ENCODE measurements at places on chromosomes 5 and 9.
A peak's percentile ranks its signal among the peaks of the same experiment; 100 is the strongest.

- DNase-seq: no peak
These were observed 633.1 kb upstream of the TYRP1 start for GRCh38 chr9:12060067-12060466.

- DNase-seq: no peak
These were observed 356.5 kb upstream of the TUSC1 start for GRCh38 chr9:26034786-26035185.

- no peak for DNase-seq
These were observed 42.5 kb downstream of the KLHL3 start for GRCh38 chr5:137693307-137693950.

GRCh38 chr5:118228489-118228888, 759.9 kb downstream of the DTWD2 start:
- DNase-seq: no peak

- no peak for DNase-seq
These were observed 126.5 kb downstream of the MYO10 start for GRCh38 chr5:16809395-16810207.

- DNase-seq: no peak
These were observed 36.1 kb downstream of the TMC1 start for GRCh38 chr9:72557549-72557948.

DNA sequence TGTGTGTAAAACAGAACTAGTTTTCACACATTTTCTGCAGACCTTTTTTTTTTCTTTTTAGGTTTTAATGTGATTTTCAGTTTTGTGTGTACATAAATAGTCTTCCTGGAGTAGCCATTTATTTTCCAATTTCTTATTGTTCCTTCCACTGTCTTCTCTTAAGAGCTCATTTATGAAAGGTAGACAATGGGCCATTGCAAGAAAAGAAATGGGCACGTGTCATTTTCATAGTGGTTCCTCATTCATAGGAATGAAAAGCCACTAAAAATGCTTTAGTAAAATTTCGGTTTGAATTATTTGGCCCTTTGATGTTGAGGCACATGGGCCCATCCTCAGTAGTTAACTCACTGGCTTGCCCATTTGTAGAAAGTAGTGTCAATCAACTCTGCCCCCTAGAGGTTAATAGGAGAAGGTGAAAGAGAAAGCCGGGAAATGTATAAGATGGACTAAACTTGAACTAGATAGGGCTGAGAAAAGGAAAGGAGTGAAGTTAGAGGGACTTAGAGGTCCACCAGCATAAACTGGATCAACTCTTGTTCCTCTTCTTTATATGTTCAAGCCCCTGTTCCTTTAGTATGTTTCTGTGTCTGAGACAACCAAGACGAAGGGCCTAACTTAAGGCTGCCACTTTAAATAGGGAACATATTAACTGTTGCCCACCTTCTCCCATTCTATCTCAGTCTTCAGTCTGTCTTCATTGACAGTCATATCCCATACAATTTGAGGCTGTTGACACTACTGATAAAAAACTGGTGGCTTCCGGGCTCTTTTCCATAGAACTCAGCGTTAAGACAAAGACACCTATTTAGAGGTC, 72.6 kb downstream of the SMARCA2 start:
- DNase-seq: peak; percentile 39

DNA sequence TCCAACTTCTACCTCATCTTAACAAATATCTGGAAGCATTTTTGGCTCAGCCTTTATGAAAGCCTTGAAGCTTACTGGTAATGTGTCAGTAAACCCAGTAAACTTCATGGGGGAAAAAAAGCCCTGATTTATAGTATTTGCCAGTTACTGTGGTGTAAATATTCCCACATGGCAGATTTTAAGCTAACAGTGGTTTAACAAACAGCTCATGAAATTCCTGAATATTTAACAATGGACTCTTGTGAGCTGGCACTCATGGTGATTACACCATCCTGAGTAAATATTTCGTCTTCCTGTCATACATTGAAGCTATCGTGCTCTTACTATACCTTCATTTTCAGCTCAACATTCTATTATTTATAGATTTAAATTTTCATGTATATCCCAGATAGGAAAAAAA, 57.0 kb upstream of the ACOT12 start:
- DNase-seq: no peak

DNA sequence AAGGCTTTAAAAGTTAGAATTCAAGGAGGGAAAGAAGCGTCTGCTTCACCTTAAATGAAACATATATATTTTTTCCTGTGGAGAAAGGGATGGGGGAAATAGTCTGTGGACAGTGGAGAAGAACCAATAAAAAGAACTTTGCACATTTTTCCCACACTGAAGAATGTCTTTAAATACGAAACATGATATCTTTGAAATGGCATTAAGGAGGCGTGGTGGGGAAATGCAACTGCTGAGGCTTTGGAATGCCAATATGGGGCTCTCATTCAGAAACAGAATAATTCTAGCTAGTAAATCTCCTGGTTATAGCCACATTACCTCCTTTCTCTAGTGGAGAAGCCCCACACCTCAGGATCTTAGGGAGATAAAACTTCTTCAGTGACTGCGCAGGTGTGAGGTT, 46.8 kb downstream of the TNC start:
- no peak for DNase-seq

DNA sequence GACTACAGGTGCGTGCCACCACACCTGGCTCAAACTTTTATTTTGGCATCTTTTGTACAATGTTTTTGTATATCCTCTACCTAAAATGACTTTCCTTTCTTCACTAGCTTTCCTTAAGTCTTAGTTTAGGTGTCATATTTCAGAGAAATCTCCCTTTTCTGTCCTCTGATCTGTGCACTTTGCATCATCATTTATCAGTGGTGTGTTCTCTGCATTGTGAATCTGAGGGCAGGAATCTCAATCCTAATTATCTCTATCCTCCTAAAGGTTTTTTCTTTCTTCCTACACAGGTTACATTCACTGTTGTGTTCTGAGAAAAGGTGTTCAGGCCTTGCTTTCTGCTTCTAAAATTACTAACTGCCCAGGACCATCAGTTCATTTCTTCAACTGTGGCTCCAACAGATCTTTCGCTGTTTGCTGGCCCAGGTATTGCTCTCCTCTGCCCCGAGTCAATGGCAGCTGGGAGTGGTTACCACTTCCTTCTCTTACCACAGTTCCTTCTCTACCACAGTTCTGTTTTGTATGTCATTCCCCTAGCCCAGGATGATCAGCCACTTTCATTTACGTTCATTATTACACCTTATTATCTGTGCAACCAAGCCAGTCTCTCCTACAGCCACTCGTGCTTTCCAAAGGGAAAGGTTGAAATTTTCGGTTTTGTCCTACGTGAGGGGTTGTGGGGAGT, 14.0 kb downstream of the TGFBR1 start:
- DNase-seq: no peak

GRCh38 chr9:115733318-115734110, 420.1 kb upstream of the PAPPA start:
- DNase-seq: no peak

- DNase-seq: no peak
These were observed 71.9 kb downstream of the ITGA1 start for GRCh38 chr5:52859628-52860027.

DNA sequence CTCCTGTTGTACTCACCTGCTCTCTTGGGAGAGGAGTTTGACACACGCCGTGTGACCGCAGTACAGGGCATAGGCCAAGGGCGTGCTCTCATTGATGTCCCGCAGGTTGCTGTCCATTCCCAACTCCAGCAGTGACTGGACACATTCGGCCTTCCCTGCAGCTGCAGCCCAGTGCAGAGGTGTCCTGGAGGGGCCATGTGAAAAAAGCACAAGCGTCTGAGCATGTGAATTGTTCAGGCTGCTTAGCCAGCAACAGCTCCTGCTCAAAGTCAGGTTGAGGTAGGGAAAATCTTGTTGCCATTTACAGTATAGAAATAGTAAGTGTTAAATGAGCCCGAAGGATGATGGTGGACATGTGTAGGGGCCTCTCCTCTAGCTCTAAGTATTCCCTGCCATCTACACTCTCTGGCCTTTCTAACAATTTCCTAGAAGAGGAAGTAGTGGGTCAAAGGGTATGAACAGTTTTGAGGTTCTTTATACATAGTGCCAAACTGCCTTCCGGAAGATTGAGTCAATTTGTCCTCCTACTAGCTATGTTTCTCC, 116.5 kb downstream of the ANKRD55 start:
- no peak for DNase-seq

DNA sequence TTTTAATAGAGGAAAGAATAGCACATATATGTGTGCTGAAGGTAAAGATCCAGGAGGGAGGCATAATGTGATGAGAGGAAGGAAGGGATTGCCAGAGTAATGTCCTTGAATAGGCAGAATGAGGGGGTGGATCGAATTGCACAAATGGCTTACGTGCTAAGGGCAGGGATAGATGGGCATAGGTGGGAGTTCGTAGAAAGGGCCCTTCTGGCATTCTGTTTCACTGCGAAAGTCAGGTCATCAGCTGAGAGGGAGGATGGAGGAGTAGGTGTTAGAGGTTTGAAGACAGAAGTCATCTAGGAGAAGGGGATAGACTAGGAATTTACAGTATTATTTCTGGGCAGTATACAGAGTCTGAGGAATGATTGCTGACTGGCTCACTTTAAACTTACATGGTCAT, 32.1 kb downstream of the CNOT6 start:
- DNase-seq: no peak

- no peak for DNase-seq
These were observed 1.8 kb downstream of the HRH2 start for GRCh38 chr5:175659546-175660253.

GRCh38 chr5:55865831-55866230, 14.7 kb downstream of the IL31RA start:
- DNase-seq: no peak

- DNase-seq: no peak
These were observed 141.5 kb upstream of the ERCC6L2 start for GRCh38 chr9:95733741-95734666.

DNA sequence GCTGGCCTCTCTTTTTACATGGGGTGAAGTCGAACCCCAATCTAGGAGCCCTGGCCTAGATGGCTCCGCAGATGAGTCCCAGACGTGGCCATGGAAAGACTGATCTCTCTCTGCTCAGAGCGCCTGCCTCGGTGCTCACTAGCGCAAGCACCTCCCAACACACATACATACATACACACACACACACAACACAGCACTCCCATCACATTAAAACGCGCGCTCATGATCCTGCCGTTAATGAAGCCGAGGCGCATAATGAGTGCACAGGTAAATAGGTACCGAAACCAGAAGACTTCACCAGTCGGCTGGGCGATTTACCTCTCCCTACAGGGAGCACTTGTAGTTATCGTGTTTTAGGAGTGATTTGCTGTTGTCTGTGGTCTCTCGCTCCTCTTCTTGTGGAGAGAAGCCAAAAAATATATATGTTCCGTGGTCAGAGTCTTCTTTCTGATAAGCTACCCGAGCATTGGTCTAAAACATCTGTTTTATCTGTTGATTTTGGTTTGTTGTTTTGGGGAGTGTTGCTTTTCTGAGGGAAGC, 207.7 kb downstream of the MEF2C start:
- DNase-seq: no peak

DNA sequence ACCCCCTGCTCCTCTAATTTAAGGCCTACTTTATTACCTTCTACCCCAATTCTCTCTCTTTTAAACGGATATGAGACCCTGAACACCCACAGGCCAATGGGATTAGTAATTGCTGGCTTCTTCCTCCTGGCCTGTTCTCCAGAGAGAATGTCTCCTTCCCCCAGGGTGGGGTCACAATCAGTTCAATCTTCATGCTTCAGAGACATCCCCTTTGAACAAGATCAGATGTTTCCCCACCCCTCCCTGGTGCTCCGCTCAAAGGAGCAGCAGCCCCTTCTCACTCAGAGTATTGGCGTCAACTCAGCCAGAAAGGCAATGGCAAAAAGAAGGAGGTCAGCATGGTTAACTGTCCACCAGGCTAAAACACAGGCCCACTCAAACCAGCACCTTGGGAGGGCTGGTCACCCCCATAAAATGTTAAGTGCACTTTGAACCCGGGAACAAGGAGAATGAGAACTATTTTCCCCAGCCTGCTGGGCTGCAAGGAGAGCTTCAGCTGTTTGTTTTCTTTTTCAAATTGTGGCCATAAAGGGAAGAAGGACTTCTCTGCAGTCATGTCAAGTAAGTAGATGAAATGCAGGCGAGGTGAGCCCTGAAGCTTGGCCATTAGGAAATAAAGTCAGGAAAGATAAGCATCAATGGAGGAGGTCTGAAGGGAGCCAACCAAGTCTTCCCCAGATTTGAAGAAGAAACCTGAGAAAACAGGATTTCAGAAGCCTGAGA, 20.1 kb downstream of the LHFPL2 start:
- DNase-seq: no peak

DNA sequence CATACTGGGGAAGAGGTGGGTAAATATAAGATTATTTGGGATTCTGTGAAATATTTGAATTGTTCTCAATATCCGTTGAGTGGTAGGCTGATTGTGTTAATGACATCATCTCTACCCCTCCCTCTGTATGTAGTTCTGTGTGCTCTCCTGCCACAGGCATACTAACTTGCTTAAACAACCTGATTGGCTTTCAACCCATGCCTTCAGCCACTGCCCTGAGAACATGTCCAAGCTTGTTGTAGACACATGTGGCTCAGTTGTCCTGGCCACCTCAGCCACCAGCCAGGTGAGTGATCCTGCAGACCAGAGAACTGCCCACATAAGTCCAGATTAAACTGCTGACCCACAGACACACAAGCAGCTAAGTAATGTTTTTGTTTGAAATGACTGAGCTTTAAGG, 31.1 kb downstream of the ANKS6 start:
- DNase-seq: no peak

GRCh38 chr5:94359880-94360279, 258.5 kb downstream of the KIAA0825 start:
- no peak for DNase-seq

DNA sequence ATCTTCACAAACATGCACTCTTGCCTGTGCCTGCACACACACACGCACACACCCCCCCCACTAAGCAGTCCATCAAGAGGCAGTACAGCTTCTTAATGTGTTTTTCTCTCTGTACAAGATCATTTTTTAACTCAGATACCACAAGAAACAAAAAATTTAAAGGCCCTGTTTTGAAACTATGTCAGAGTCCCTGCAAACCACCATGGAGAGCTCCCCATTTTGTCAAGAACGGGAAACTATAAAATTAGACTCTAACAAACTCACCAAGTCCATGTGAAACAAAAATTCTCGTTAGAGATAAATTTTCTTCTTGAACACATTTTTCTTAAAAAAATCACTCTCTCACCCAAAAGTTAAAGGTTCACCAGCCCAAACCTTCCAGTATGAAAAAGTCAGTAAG, 86.3 kb downstream of the ELAVL2 start:
- DNase-seq: no peak

- DNase-seq: no peak
These were observed 165.7 kb downstream of the YIPF5 start for GRCh38 chr5:144004751-144005150.

DNA sequence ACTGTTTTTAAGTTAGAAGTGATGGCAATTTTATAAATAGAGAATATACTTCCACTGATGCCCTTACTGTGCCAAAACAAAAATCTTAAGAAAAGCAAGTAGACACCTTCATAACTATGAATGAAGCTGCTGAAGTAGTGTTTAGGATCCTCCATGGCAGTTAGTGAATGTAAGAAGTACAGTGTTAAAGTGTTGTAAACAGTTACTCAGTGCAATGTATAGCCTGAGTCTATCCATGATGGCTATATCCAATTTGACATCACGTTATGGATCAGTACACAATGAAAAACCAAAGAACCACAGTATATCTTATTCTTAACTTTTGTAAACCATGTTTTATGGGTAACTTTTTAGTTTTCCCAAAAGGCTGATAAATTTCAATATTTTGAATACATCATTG, 7.1 kb downstream of the CCNG1 start:
- no peak for DNase-seq
